Stimulated activated CD4-positive, alpha-beta T cell treated with anti-CD3 and anti-CD28 coated beads, Interleukin-15, amount 100 ng/mL, for 1 hour (primary cell): ENCODE measurements at places on chromosomes 3 and 15.

DNA sequence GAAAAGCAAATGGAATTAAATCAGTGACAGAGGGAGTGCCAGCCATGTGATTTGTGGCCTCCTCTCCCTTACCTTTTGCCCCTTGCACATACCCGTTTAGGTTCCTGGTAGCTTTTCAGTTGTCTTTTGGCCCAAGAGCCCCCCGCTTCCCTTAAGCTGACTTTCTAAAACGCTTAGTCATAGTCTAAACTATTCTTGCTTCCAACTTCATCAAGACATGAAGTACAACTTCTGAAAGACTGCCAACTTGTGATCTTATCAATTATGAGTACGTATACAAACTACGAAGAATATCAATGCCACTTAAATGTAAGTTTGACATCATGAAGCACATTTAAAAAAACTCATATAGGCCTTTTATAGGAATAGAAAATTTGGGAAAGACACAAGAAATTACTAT lies 61.9 kb downstream of the EIF3J start:
- DNase-seq = no peak

- DNase-seq = no peak
These were observed 1267.6 kb downstream of the OTOL1 start for GRCh38 chr3:162764051-162764807.

DNA sequence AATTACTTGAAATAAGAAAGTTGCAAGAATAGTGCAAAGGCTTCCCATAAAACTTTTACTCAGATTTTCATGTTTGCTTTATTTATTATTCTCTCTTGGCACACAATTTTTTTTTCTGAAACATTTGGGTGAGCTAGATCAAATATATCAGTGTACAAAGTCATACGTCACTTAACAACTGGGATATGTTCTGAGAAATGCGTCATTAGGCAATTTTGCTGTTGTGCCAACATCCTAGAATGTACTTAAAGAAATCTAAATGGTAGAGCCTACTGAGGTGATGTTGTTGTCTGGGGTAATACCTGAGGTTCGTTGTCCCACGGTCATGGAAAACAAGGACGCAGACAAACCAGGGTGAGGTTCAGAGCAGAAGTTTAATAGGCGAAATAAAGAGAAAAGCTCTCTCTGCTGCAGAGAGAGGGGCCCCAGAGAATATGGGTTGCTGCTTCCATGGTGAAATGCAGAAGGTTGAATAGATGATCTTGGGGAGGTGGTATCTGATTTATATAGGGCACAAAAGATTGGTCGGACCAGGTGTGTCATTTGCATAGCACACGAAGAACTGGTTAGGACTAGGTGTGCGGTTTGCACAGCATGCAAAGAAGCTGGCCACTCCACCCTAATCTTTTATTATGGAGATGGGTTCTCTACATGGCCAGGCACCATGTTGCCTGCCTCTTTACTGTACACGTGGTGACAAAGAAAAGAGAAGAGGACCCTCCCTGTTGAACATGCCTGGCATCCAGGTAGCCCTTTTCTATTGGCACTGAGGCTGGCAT lies 8.8 kb upstream of the GRAMD1C start:
- DNase-seq = no peak

DNA sequence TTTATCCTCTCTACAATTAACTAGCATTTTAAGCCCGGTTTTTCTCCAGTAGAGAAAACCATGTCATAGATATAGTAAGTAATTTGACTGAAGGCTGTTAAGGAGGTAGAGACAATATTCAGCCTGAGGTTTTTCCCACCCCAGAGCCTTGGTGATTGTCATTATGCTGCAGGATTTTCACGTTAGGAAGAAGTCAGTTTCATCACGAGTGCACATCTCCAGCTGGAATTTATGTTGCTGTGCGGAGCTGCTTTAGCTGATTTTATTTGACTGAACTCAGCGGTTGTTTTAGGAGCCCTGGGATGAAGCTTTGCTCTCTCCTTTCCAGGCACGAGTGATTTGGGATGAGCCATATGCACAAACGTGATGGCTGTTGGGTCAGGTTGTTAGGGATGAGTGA lies 271.3 kb upstream of the RGMA start:
- DNase-seq = no peak

- DNase-seq = no peak
These were observed 18.7 kb downstream of the SEMA5B start for GRCh38 chr3:123008840-123009239.

DNA sequence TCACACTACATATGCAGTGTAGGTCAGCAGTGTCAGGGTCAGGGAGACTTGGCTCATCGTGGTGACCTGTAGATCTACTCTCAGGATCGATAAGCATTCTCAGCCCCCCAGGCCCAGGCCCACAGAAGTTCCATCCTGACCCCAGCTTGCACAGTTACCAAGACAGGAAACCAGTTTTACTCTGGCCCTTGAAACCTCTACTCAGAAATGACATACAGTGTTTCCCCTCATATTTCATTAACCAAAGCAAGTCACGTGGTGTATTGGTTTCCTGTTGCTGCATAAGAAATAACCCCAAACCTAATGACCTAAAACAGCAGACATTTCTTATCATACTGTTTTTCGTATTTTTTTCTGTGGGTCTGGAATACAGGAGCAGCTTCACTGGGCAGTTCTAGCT lies 242.2 kb downstream of the SLCO3A1 start:
- no peak for DNase-seq

GRCh38 chr3:13452490-13453335 lies 27.4 kb upstream of the HDAC11 start:
- no peak for DNase-seq

DNA sequence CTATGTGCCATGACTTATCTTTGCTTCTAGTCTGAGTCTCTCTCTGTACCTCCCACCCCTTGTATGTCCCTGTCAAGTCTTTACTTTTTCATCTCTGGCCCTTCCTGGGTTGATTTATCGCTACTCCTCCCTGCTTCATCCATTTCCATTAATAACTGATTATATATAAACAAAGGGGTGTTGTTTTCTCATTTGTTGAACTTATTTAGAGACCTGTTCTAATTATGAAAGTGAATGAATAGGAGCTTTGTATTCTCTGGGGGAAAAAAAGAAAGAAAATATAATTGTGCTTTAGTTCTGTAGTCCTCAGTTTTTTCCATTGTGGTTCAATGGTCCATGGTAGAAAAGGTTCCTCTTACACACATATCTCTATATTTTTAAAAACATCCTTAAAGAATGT lies 328.9 kb upstream of the PPP2R3A start:
- DNase-seq = no peak

DNA sequence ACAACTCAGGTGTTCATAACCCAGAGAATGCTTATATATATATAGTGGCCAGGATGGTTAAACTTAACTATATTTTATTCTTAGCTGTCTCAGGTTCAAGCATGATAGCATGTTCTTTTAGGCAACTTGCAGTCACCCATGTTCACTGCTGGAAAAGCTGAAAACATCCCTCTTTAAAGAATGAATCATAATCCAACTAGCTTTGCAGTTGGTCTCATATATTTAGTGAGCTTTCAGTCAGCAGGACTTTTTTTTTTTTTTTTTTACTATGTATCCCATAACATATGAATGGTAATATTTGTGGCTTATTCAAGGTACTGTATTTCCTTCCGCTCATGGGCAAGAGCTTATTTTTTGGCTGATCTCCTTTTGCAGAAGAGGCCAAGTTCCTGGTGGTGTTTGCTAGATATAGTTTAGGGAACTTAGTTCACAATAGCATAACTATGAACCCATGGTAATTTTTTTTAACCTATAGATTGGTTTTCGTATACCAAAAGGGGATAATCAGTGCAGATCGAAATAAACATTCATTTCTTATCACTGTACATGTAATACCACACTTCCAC lies 77.6 kb downstream of the CMSS1 start:
- no peak for DNase-seq

DNA sequence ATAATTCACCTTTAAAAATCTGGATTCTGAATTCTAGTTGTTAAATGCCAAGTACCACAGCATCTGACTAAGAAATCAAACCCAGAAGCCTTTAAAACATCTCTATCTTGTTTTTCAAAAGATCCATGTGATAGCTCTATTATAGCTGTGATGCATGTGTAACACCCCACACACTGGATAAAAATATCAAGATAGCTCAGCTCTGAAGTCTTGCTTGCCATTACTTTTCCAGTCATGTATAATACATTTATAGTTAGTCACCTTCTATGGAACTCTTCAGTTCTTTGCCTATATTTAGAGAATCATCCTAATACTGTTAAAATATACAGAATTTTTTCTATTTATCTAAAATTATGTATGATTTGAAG lies 11.6 kb downstream of the ARPP19 start:
- DNase-seq = no peak

DNA sequence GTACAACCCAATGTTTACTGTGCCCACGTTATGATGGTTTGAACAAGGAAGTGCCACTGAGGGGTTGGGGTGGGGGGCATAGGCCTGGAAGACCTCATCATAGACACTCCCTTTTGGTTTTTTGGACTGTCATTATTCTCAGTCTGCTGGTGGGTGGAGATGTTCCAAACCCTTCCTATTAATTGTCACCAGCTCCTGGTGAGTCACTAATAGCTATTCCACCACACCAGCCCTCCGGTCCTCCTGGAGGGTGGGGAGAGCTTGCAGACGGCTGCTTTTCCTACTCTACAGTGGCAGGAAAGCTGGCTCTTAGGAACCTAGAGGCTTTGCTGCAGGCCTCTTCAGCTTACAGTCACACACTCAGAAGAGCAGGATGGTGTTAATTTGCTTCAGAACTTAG lies 9.0 kb upstream of the COPG1 start:
- no peak for DNase-seq

DNA sequence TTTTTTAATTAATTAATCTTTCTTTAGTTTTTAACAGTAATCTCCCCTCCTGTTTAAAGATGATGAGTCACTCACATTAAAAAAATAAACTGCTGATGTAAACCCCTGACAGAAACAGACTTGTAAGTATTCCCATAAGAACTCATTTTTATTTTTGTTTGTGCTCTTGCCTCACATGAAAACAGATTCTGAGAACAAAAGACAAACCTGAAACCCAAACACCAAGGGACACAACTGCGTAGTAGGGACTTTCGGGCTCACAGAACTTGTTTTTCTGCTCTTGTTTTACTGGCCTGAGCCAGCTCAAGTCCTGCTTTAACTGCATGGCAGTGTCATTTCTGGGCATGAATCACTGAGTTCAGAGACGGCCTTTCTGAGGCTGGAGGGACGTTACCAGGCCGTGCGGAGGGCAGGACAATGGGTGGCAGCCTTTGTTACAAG lies 600.8 kb downstream of the FOXP1 start:
- no peak for DNase-seq

GRCh38 chr3:100570811-100571210 lies 38.6 kb upstream of the ADGRG7 start:
- no peak for DNase-seq

- no peak for DNase-seq
These were observed 17.0 kb downstream of the ILDR1 start for GRCh38 chr3:122004991-122005565.

GRCh38 chr15:80171787-80172186 lies 19.0 kb downstream of the FAH start:
- DNase-seq = no peak

DNA sequence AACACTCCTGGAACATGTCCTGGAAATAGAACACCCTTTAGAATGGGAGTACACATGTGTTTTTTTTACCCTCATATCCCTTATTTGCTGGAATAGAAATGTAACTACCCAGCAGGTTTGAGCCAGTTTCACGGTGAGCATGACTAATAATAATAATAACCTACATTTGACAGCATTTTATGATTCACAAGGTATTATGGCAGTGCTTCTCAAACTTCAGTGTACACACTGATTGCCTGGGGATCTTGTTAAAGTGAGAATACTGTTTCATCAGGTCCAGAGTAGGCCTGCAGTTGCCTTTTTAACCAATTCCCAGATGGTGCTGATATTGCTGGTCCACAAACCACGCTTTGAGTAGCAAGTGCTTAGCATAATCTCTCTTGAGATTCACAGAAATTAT lies 63.9 kb downstream of the NFKBIZ start:
- no peak for DNase-seq

DNA sequence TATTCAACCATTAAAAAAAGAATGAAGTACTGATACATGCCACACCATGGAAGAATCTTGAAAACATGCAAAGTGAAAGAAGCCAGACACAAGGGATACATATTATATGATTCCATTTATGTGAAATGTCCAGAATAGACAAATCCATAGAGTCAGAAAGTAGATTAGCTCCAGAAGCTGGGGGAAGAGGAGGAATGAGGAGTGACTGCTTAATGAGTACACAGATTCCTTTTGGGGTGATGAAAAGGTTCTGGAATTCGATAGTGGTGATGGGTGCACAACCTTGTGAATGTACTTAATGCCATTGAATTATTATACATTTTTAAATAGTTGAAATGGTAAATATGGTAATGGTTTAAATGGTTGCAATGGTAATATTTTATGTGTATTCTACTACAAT lies 90.6 kb upstream of the SPATA12 start:
- DNase-seq = no peak

GRCh38 chr3:127988770-127989557 lies 63.3 kb upstream of the SEC61A1 start:
- DNase-seq = no peak

DNA sequence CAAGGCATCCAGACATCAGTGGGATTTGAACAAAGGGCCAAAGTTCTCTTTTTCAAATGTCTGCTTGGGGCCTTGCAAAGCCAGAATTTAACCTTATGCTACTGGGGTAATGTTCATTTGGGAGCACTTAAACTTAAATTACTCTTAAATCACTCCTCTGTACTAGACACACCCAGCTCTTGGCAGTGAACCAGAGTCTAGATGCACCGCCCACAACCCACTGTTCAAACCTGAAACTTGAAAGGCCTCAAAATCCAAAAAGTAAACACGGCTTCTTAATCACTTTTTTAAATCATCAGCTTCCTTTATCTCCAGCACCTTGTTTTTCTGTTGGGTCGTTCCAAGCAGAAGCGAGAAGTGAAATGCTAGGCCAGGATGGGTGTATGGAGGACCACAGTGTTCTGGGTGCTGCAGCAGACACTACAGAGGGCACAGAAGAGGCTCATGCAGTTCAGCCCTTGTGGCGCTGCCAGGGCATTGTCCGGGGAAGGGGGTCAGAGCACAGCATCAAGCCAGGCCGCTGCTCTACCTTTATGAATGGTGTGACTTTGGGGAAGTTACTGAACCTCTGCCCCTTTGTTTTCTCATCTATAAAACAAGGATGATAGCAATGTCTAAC lies 28.8 kb downstream of the MECOM start:
- DNase-seq = no peak

GRCh38 chr3:149640976-149641728 lies 16.7 kb downstream of the WWTR1 start:
- no peak for DNase-seq

DNA sequence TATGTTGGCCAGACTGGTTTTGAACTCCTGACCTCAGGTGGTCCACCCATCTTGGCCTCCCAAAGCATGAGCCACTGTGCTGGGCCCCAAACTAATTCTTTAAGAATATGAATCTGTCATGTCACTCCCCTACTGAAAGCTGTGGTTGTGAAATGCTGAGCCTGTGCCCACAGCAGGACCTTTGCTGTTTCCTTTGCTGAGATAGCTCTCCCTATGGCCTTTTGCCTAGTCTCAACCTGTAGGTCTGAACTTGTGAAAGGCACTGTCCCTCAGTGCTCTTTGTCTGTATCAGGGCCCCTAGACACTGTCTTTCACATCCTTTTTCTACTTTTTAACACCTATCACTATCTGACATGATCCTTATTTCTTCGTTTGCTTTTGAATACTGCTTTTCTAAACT lies 62.7 kb upstream of the CCR4 start:
- DNase-seq = no peak

GRCh38 chr3:98900265-98901118 lies 1.0 kb downstream of the DCBLD2 start:
- no peak for DNase-seq

GRCh38 chr3:52891615-52892081 lies 5.7 kb downstream of the STIMATE start:
- no peak for DNase-seq

- DNase-seq = no peak
These were observed 170.5 kb upstream of the UBE3A start for GRCh38 chr15:25609371-25609770.
